ENCODE measurements at places on chromosomes 1 and 21. TPM values are rescaled to one million over a fixed set of nuclear protein-coding genes. Genes with fewer than 3 reads are reported as not detected.

DNA sequence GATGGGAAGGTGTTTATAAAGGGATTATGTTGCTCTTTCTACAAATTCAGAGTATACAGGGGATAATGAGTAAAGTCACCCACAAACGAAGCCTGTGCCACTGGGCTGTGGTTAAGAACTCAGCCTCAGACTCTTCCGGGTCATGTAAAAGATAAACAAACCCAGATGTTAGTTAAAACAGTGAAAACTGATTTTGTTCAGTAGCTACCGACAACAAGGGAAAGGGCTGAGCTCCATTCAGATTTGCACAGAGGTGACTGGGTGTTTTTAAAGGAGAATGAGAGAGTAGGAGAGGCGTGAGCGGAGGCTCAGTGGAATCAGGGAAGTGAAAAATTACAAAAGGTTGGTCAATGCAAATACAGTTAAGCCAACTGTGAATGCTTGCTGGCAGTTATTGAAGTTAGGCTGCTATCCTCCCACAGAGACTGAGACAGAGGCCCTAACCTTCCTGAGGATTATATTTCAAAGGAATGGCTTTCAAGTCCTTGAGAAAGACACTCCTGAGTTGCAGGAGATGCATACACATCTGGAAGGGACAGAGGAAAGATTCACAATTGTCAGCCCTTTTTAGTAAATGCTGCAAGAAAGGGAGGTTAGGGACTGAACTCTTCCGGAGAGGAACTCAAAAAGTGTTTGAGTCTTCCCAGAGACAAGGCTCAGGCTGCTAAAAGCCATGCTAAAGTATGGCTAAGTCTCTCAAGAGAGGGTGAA lies 29.9 kb upstream of the SAMD13 start:
- DNase-seq, result peak; percentile 60

- no peak for DNase-seq
Measured at GRCh38 chr1:3462356-3463012, 8.0 kb downstream of the ARHGEF16 start.

DNA sequence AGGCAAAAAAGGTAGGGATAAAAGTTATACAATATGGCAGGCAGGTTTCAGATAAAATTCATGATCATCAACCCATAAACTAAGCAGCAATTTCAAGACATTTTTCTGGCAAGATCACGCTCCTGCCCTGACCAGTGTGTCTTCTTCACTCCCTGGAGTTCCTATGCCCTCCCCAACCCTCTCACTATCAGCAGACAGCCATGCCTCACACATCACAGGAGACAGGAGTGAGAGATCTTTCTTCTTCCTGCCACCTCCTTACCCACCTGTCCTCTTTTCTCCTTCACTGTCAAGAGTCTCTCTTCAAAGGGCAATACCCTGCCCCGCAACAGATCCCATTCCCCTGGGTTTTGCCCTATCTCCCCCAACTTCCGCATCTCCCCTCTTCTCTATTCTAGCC lies 28.4 kb downstream of the COA6 start:
- no peak for DNase-seq

Gene CLCA1
- not detected for polyA plus RNA-seq

DNA sequence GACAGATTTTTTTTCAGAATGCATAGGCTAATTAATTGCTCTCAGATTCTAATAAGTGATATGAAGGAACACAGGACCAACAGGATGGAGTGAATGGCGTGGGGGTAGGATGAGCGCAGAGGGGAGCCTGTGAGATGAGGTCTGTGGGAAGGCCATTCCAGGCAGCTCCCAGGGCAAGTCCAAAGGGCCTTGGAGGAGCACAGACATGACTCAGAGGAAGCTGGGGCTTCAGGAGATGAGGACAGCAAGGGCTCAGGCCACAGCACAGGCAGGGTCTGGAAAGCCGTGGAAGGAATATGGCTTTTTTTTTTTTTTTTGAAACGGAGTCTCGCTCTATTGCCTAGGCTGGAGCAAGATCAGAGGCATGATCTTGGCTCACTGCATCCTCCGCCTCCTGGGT lies 35.1 kb downstream of the FMN2 start:
- no peak for DNase-seq

DNA sequence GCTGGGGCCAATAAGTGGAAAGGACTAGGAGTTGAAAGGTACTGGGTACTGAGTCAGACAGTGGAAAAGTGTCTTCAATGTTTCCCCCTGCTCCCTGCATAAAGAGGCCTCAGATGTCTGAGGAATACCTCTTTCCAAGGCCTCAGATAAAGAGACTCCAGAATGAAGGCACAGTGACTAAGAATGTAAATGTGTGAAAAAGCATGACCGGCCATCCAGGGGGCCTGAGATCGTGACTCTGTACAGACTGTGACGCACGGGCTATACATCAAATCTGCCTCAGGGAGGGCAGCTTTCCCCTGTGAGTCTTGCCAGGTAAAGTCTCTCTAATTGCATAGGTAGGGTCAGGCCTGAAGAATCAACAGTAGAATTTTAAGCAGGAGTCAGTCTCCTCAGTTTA lies 1690.5 kb downstream of the KCNT2 start:
- no peak for DNase-seq

GRCh38 chr1:29624320-29625083 lies 388.2 kb downstream of the PTPRU start:
- no peak for DNase-seq

All from left kidney (tissue), 8 donors.